ENCODE measurements at places on chromosomes 7 and 10. TPM values are rescaled to one million over a fixed set of nuclear protein-coding genes. Genes with fewer than 3 reads are reported as not detected.

DNA sequence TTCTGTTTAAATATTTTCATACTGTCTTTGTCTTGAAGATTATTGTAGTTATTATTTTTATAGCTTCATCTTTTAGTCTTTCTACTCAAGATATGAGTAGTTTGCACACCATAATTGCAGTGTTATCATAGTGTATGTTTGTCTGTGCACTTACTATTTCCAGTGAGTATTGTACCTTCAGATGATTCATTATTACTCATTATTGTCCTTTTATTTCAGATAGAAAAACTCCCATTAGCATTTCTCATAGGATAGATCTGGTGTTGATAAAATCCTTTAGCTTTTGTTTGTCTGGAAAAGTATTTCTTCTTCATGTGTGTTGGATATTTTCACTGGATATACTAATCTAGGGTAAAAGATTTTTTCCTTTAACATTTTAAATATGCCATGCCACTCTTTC is 646.2 kb upstream of the GRM3 start:
- DNase-seq = no peak

DNA sequence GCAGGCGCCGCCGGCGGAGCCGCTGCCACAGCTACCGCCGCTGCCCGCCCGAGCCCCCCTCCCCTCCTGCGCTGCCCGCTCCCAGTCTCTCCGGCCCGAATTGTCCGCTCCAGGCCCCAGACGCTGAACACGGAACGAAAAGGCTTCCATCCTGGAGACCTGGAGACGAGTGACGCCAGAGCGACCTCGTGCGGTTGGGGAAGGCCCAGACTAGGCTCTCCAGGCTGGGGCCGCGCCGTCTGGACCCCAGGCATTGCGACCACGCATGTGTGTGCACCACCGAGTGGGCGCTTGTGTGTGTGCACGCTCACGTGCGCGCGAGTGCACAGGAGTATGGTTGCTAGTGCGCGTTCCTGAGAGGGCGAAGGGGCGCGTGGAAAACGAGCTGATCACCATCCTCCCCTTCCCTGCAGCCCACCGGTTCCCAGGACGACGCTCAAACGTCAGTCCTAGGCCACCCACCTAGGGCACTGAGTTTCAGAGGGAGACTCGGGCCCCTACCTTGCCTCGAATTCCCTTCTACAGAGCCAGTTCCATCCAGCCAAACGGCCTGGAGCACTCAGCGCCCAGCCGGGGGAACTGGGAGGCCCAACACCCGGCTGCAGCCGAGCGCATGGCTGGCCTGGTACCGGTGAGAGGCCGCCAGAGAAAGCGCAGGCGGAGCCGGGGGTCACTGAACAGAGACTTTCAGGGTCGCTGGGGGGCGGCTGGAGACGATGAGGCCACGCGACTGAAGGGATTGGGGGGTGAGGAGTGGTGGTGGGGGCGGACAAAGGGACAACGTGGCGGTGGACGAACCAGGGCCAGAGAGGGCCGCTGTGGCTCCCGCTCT is 11.6 kb downstream of the LBX1 start:
- no peak for DNase-seq

GRCh38 chr10:112361951-112362751 is 11.8 kb upstream of the ACSL5 start:
- no peak for DNase-seq

DNA sequence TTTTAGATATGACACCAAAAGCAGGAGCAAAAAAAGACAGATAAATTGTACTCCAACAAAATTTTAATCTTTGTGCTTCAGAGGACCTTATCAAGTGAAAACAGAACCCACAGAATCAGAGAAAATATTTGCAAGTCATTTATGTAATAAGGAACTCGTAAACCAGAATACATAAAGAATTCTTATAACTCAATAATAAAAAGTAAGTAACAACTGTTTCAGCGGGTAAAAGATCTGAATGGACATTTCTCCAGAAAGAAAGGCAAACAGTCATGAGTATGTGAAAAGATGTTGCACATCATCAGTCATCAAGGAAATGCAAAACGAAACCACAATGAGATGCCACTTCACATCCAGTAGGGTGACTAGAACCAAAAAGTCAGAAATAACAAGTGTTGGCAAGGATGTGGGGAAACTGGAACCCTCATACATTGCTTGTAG is 167.7 kb upstream of the KCTD7 start:
- DNase-seq = peak; percentile 4

DNA sequence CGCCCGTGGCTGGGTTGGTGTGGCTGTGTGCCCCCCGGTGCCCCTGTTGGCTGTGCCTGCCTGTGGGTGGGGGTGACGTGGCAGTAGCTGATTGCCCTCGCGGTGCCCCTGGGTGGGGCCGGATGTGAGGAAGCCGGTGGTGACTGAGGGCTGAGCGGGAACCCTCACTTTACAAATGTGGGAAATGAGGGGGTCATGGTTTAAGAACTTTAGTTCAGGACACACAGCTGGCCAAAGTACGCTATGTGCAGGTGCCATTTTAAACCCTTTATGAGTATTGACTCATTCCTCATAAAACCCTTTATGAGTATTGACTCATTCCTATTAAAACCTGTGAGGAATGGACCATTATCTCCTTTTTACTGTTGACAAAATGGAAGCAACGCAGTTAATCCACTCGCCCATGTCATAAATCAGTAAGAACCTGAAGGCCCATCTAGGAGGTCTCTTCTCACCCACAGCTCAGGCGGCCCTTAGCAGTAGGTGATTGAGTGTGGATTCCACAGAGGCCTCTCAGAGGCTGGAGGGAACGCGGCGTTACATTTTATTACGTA is 290.1 kb upstream of the COBL start:
- no peak for DNase-seq

GRCh38 chr10:87691506-87692070 is 31.9 kb downstream of the PAPSS2 start:
- no peak for DNase-seq

DNA sequence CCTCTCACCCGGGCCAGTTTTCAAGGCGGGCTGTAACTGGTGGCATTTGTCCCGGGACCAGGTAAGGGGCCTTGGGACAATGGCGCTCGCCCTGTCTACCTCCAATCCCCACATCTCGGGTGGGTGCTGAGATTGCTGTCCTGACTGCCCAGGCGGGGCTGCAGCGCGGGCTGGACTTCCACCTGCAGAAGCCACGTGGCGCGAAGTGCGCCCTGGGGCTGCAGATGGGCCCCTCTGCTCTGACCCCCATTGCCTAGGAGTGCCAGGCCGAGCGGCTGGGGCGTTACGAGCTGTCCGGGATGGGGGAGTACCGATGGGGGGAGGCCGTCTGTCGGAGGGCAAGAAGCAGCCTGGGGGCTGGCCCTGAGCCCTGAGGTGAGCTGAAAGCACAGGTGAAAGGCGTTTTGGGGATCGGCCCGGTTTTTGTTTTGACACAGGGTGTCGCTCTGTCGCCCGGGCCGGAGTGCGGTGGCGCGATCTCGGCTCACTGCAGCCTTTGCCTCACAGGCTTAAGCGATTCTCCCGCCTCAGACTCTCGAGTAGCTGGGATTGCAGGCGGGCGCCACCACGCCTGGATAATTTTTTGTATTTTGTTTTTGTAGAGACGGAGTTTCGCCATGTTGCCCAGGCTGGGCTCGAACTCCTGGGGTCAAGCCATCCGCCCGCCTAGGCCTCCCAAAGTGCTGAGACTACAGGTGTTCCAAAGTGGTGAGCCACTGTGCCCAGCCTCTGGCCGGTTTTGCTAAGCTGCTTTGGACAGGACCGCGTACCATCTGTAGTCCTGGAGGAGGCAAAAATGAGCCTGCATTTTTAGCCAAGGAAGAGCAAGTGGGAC is at the start of gene SFXN2:
Gene SFXN2, plus strand, starts transcription at position 16 of the 835 bp plus-strand sequence. CDS start 12,001 bp downstream, outside the sequence.
- DNase-seq = peak; percentile 65

Gene PILRA
- 14.1 TPM for total RNA-seq

Gene ZNF479
- not detected for total RNA-seq

DNA sequence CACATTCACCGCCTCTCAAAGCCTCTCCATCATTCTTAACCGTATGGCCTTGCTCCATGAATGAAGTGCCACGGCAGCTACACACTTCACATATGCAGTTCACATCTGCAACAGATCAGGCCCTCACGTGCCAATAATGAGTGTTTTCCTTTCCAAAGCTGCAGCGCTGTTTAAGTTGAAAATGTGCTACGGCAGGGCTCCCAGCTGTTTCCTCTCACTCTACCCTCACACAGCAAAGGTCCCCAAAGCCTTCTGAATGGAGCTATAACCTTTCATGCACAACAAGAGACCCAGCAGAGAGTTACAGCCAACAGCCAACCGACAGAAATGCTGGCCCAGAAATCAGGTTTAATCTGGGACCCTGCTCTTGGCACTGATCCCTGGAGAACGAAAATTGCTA is 236.1 kb downstream of the ELMO1 start:
- no peak for DNase-seq

DNA sequence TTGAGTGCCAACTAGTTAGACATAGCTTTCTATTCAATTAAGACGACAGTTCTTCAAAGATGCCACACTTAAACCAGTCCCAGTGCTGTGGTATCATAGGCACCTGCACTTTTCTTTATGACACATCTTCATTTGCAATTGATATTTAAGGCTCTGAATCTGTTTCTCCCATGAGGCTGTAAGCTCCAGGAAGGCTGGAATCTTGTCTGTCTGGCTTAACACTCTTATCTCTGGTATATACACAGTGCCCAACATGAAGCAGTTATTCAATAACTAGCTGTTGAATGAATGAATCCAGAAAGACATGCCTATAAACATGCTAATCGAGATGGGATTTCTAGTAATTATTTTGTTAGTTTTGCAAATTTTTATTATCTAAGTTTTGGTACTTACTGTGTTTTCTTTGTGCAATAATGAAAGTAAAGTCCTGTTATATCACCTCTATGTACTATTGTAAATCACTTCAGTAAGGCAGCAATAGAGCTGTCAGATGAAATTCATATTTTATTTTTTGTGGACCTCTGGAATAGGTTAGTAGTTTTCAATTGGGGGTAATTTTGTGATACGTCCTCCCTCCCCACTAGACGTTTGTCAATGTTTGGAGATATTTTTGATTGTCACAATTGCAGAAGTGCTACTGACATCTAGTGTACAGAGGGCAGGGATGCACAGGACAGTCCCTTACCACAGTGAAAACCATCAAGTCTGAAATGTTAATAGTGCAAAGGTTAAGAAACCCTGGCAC is 51.3 kb upstream of the STEAP4 start:
- no peak for DNase-seq

GRCh38 chr10:130877126-130877525 is 434.4 kb downstream of the TCERG1L start:
- DNase-seq = no peak

- DNase-seq = no peak
Measured at GRCh38 chr10:30832749-30833627, 198.7 kb downstream of the ZNF438 start.

DNA sequence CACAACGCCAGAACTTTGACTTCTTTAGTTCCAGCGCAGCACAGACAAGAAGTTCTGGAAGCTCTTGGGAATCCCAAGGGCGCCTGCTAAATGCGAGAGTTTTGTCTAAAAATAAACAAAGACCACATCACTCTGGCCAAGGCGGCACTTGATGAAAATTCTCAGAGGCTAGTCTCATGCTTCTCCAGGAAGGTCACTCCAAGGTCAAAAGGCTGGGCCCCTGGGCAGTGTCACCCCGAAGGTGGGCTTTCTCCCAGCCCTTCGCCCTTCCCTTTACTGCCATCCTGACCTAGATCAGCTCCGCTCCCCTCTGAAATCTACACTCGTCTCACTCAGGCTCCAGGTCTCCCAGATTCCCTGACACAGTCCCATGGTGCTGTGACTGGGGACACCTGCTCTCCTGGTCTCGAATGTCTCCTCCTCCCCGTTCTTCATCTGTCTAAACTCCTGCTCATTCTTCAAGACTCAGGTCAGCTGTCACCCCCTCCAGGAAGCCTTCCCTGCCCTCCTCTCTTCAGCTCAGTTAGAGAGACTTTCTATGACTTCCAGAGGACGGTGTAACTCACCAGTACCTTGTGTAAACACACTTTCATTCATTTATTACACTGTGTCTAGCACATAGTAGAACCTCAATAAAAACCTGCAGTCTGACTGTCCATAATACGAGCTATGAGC is 10.5 kb downstream of the FAM53B start:
- DNase-seq = no peak

DNA sequence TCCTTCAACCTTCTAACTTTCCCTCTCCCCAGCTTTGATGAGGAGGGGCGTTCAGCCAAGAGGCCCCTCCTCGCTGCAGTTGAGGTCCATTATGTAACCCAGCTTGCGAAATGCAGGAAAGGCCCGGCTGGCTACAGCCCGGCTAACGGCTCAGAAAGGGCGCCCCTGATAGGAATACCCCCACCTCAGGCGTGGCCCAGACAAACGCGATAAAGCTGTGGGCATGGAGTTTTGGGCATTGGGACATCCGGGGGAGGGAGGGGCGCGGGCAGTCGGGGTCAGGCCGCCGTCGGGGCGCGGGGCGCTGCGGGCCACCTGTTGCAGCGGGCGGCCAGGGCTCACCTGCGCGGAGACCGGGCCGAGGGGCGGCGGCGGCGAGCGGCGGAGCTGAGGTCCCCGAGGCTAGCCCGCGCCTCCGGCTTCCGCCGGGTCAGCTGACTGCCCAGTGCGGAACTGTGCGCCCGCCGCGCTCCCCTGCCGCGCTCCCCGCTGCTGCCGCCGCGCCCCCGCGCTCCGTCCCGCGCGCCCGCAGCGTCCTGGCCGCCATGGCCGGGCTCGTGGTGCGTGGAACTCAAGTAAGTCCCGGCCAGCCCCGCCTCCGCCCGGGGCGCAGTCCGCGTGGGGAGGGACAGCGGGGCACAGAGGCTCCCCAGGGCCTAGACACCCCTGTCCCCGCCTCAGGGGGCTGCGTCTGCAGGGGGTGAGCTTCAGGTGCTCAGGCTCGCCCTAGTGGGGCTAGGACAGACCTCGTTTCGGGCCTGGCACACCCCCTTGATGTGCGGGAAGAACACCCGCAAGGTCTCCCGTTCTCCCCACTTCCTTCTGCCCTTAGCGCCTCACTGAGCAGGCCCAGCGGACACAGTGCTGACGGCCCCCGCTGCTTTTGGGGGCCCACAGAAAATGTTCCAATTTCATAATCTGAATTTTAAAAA is at the start of gene LRMDA:
Gene LRMDA, plus strand, starts transcription at position 445 of the 932 bp plus-strand sequence.
- DNase-seq = peak; percentile 7

GRCh38 chr7:68185631-68186456 is 1189.2 kb downstream of the TYW1 start:
- DNase-seq = no peak

DNA sequence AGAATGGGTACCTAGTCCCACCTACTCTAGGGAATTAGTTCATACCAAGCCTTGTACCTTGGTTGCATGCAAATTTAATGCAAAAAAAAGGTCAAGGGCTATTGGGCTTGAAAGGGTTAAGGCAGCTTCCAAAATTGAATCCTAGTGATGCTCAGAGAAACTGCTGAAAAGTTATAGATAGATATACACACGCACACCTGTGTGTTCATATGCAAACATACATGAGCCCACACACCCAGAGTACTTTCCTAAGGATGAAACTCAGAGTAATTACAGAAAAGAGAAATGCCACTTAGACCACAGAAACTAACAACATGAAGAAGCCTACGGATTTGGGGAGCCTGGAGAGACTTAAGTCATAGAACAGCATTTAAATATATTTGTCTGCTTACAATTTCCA is 1.5 kb downstream of the SLC25A13 start:
- DNase-seq = peak; percentile 27

Gene CYP2C19
- 0.42 TPM for total RNA-seq

GRCh38 chr7:75971309-75971960 is 23.0 kb downstream of the TMEM120A start:
- no peak for DNase-seq

Gene BTBD16
- total RNA-seq = not detected

Gene CPVL
- 0.51 TPM for total RNA-seq
